ENCODE measurements at places on chromosomes 5 and 9. TPM values are rescaled to one million over a fixed set of nuclear protein-coding genes. Genes with fewer than 3 reads are reported as not detected.
A peak's percentile ranks its signal among the peaks of the same experiment; 100 is the strongest.

PCDHB7 gene
- total RNA-seq, result not detected

LPAR1 gene
- total RNA-seq, result not detected

TRIM7 gene
- 2.7 TPM for total RNA-seq

MYMK gene
- not detected for total RNA-seq

DNA sequence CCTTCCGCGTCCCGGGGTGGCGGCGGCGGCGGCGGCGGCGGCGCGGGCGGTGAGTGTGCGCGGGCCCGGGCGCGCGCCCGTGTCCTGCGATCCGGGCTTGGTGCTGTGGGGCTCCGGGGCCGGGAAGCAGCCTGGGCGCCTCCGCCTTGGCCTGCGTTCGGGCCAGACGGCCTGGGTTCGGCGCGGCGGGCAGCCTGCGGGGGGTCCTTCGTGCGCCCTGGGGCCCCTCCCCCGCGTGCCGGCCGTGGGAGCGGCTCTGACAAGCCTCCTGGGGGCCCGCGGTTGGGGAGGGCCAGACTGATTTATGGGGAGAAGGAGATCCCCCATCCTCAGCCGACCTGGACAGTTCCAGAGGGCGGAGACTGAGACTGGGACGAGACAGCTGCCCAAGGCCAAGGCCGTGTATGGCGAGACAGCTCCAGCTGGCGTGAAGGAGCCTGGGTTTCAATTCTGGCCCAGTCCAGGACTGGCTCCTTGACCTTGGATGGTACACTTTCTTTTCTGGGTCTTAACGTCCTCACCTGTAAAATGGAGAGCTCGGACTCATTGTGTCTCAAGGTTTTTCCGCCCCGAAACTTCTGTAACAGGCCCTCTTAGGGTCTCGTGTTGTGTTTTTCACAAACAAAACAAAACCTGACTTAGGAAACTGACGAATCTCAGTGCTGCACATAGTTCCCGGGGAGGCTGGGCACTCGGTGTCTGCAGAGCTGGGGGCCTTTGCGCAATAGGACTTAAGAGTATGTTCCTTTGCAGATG, 603 bp downstream of the TMEM268 start:
- ATAC-seq, result peak; percentile 78

- no peak for ATAC-seq
These were observed 243.0 kb downstream of the ZSWIM6 start for GRCh38 chr5:61575103-61575502.

- no peak for ATAC-seq
These were observed 44.1 kb downstream of the KCNV2 start for GRCh38 chr9:2761424-2761823.

DNA sequence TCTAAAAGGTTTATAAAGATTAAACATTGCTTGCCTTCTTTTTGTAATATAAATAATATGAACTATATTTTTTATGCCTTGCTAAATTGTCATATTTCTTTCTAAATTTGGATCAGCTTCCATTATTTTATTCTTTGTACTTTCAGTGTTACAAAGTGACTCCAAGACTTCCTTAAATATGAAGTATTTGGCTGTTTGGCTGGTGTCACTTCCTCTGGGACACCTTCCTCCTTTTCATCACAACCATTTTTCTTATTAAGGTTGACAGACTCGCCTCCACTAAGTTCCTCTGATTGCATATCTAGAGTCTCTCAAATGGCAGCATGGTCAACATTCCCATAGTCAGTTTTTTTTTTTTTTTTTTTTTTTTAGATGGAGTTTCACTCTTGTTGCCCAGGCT, 73.8 kb upstream of the SLC1A1 start:
- ATAC-seq, result no peak

DNA sequence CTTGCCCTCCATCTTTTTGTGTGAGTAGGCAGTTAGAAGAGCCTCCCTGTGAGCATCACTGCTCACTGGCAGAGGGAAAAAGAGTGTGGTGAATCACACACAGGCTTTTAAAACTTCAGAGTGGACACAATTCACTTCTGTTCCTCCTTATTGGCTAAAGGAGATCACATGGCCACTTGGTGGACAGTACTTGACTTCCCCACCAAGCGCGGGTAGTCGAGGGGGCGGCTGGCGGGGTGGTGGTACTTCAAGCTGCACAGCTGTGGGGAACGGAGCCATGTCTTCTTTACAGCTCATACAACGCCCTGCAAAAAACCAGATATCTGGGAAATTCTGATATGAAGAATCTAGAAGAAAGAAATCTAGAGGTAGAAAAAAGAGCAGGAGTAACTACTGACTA, 95.4 kb downstream of the PAM start:
- no peak for ATAC-seq

DNA sequence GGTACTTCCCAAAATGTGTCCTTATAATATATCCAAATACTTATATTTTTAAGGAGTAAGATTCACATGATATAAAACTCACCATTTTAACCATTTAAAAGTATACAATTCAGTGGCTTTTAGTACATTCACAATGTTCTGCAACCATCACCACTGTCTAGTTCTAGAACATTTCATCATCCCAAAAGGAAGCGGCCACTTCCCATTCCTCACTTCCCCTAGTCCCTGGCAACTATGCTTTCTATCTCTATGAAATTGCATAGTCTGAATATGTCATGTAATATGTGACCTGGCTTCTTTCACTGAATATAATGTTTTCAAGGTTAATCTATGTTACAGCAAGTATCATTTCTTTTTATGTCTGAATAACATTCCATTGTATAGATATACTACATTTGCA, 615.1 kb upstream of the SGCD start:
- ATAC-seq, result no peak

DNA sequence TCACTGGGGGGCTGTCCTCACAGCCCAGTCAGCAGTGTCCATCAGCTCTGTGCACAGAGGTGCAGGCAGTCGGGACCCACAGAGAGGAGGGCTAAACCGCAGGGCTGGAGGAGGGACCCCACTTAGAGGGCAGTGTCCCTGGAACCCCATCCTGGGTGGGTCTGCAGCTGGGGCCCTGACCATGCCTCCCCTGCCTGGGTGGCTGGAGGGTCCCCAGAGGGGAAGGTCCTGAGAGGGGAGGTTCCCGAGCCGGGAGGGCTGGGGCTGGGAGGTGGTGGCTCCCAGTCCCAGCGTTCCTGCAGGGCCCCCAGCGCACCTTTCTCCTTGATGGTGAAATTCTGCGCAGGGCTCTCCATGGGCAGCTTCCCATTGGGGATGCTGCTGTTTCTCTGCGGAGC, 32.7 kb downstream of the EXOC3 start:
- no peak for ATAC-seq

GRCh38 chr9:29311221-29311620, 1737.9 kb upstream of the C9orf72 start:
- no peak for ATAC-seq

- ATAC-seq, result no peak
These were observed 239.3 kb upstream of the PRDM9 start for GRCh38 chr5:23268136-23268535.

DNA sequence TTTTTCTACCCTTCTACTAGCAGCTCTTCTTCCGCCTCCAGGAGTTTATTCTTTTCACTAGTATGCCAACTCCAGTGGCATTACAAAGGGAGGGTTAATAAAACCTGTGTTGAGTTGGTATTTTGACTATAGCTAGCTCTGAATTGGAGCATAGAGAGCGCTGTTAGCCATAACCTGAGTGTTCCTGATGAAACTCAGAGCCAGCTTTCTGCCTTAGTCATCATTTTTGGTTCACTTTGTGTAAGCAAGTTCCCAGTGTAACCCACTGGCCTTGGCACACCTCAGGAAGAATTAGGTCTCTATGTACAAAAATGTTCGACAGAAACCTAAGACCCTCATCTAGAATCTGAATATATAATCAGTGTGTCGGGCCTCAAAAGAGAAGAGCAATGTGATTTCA, 238.9 kb downstream of the NR3C1 start:
- no peak for ATAC-seq

DNA sequence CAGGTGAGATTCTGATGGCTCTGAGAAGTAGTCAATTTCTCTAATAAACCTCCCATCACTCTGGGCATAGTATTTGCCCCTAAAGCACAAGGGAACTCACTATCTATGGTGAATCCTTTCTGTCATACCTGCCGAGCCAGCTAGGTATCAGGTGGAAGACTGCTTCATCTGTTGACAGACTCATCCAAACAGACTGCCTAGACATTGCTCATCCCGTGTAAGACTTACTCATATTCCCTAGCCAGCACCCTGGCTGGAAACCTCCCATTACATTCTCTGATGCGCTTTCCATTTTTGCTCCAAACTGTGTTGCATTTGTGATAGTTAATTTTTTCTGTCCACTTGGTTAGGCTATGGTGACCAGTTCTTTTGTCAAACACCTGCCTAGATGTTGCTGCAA, 595.9 kb downstream of the DNAH5 start:
- no peak for ATAC-seq

- ATAC-seq, result no peak
These were observed 3.0 kb upstream of the FOXE1 start for GRCh38 chr9:97849980-97850379.

DNA sequence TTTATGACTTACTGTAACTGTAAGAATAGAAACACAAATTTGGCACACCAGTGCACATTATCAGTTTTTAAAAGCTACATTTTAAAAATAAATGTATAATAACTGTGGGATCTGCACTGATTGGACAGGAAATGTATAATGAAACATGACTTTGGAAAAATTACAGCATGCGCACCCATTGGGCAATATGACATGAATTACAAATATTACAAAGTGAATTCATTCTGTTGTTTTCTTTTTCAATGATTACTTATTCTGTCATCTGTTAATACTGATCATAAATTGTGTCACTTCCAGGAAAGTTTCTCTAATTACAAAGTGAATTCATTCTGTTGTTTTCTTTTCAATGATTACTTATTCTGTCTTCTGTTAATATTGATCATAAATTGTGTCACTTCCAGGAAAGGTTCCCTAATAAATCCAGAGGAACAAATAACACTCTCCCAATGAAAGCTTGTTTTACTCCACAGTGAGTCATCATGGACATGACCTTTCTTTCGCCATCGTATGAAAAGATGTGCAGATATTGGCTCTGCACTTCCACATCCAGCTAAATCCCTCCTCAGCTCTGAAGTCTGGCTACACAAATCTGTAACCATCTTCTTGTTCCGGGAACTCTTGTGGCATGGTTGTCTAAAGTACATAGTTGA, 297.0 kb upstream of the HAPLN1 start:
- ATAC-seq, result no peak

DNA sequence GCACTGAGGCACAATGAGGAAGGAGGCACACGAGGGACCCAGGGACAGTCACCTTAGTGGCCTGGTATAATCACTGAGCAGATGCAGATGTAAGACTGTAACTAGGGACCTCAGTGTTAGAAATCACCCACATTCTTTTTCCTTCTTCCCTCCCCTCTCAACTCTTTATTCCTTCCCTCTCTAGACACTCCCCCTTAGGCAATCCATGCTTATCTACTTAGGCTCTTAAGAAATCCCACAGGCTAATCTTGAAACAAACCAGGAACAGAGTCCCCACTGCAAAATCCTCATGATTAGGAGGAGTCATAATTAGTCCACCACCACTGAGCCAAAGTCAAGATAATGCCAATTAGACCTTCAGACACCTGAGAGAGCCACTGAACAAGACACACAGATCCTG, 84.7 kb downstream of the ELAVL2 start:
- no peak for ATAC-seq

DNA sequence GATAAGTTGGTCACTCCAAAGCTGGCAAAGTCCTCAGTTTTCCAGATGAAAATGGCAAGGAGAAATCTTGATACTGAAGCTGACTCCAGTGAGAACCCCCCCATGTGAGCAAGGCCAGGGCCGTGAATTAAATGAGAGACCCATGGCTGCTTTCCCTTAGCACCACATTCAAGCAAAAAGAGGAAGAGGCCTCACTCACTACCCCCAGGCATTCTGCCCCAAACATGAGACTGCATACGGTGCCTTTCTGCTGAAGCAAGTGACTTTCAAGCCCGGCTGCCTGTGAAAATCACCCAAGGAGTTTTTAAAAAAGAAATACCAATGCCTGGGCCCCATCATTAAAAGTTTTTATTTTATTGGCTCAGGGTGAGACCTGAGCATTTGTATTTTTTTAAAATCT, 66.9 kb downstream of the TMEM252 start:
- no peak for ATAC-seq

DNA sequence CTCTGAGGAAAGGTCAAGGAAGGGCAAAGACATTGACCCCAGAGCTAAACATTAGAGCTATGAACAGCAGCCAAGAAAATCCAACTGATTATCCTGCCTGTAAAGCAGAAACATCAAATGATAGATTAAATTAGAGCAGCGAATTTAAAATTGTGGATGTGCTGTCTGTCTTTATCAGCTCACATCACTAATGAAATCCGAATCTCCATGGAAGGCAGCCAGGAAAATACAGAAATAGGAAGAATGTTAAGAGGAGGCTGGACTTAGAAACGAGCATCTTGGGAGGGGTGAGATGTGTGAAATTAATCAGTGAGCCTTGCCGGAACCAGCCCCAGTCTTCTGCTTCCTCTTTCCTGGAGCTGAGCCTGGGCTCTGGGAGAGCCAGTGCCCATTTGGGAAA, 191.0 kb downstream of the PJA2 start:
- ATAC-seq, result no peak

DNA sequence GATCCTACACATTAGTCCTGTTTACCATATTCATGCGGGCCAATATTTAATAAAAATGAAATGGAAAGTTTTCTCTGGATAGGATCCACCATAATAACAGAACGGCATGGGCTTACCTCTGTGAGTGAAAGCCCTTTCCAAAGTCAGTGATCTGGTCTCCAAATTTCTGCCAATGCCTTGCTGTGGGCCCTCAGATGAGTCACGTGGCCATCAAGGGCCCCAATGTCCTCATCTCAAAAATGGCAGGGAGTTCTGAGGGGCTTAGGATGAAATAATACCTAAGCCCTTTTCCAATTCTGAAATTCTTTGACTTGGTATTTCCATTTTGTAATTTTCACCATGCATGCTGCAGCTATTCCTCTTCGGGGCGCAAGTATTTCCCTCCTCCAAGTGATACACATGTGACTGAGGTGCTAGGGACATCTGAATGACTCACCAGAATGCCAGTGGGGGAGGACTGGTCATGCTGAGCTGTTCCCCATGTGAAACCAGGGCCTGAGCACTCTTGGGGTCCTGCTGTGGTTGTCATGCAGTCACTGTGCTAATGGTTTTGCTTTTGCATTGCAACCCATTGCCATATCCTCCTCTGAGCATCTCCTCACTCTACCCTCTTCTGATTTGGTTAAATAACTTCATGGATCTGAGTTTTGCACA, 35.0 kb downstream of the ITK start:
- no peak for ATAC-seq

GRCh38 chr9:106074006-106074405, 379.7 kb downstream of the TMEM38B start:
- no peak for ATAC-seq

Data from activated T-helper 17 cell treated with anti-CD3 and anti-CD28 coated beads, Interleukin-2, amount 50 U/mL, for 72 hours (primary cell).